AG09309 (cell line): ENCODE measurements at places on chromosomes 16 and 17.

GRCh38 chr17:2138761-2139160 is 83.9 kb downstream of the HIC1 start:
- no peak for DNase-seq

- no peak for DNase-seq
Observed at GRCh38 chr17:77596491-77597417, 361.7 kb upstream of the TNRC6C start.

GRCh38 chr16:54080524-54081008 is 206.0 kb downstream of the IRX3 start:
- DNase-seq: peak; percentile 97

DNA sequence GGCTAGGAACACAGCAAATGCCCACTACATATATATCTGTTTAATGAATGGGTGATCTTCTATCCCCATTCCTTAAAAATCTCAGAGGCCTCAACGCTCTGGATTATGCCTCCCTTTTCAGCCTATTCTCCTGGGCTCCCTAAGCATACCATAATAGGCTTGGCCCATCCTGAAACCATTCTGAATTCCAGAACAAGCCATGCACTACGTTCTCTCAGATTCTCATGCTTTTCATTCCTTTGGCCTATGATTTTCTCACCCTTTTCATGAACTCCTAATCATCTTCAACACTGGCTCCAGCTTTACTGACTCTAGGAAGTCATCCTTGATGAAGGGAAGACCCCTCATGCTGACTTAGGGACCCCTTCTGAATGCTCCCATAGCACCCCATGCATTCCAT is 71.1 kb downstream of the RPGRIP1L start:
- DNase-seq: no peak

- DNase-seq: no peak
Observed at GRCh38 chr17:12918142-12918541, 99.7 kb downstream of the ELAC2 start.

DNA sequence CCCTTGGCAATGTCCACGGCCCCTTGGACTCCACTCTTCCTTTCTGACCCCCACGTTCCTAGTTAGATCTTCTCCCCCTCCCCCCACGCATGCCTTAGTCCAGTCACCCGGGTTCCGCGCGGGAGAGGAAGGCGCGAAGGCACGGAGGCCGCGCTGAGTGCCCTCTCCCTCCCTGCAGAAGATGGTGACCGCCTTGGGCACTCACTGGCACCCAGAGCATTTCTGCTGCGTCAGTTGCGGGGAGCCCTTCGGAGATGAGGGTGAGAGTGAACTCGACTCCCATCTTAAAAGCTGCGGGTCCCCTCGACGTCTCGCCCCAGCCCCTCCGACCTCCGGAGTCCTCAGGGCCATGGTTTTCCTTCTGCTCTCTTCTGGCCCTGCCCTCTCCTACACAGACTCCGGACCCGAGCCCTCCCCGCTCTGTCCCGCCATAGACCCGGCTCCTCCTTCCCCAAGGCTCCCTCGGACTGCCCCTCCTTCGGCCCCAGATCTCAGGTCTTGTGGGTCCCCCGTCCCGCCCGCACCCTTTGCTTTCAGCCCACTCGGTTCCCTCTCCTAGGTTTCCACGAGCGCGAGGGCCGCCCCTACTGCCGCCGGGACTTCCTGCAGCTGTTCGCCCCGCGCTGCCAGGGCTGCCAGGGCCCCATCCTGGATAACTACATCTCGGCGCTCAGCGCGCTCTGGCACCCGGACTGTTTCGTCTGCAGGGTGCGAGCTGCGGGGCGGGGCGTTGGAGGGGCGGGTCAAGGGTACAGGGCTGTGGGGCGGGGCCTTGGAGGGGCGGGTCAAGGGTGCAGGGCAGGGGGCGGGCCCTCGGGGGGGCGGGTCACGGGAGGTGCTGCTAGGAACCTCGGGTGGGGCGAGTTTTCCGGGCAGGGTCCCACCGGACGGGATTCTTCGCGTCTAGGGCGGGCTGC is 4.6 kb downstream of the TGFB1I1 start:
- DNase-seq: no peak

DNA sequence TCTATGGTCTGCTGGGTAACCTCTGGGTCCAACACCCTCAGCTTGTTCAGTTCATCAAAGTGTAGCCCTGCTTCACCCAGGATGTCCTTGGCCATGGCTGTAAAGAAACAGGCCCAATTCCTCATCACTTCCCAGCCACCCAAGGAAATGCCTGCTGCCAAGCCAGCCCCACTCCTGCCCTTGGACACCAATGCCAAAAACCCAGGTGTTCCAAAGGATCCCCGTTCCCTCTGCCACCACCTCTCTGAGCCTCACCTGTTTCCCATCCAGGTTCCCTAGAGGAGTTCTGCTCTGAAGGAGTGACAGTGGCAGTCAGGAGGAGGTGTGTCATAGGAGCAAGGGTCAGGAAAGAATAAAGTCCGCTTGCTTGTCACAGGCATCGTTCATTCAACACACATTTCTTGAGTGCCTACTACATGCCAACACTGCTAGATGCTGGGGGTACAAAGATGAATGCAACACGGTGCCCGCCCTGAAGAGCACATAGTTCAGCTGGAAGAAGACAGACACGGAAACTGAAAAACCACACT is 3.3 kb downstream of the IFT20 start:
- DNase-seq: no peak

GRCh38 chr17:45974916-45975630 is 24.0 kb upstream of the STH start:
- DNase-seq: no peak

DNA sequence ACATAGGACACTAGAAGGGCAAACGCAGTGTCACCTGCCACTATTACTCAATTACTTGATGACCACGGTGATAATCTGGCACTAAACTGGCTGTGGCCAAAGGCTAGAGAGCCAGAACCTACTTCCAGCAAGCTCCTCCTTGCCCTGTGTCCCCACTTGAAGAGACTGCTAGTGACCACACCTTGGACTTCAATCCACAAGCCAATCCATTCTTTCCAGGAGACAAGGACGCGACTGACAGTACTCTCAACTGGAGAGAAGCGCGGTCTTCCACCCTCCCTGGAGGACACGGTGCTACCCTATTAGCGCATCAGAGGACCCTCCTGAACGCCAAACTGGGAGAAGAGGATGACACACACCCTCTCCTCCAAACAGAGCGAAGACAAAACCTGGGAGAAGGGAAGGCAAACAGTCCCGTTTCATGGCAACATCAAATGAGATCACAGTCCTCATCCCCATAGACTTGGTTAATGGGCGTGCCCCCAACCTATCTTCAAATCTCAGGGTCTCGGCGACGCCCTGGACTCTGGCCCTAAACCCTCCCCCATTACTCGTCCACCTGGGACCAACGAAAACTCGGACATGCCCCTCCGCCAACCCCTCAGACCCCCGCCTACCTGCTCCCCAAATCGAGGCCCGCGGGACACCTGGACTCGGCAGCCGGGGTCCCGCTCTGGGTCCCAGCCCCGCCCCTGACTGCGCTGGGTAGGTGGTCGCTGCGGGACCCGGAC is 508 bp downstream of the FLCN start:
- no peak for DNase-seq

GRCh38 chr16:68599586-68599985 is 45.5 kb upstream of the CDH3 start:
- no peak for DNase-seq

GRCh38 chr16:85153046-85153445 is 40.8 kb upstream of the CIBAR2 start:
- no peak for DNase-seq

- DNase-seq: no peak
Observed at GRCh38 chr16:76081967-76082366, 195.2 kb upstream of the CNTNAP4 start.

GRCh38 chr17:42891539-42892152 is 9.0 kb upstream of the G6PC1 start:
- DNase-seq: no peak

DNA sequence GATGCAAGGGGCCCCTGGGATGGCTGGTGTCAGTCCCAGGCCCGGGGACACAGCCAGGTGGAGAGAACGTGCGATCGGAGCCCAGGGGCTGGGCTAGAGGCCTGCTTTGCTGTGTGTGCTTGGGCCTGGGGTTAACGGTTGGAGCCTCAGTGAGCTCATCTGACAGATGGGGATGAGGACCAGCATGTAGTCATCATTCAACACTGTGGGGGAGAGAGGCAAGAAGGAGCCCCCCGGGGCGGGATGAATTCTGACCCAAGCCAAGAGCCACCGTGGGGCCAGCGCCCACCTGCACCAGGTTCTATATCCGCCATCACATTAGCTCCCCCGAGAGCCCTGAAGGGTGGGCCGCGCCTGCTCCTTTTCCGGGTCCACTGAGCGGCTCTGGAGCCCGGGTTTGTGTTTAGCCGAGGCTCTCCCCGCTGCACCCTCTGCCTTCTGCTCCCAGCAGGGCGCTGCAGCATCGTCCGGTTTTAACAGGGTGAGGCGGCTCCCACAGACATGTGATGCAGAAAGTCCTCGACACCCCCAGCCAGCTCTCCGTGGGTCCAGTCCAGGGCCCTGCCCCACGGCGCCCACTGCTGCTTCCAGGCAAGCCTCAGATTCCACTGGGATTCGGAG is 365.7 kb downstream of the SEC14L1 start:
- no peak for DNase-seq

DNA sequence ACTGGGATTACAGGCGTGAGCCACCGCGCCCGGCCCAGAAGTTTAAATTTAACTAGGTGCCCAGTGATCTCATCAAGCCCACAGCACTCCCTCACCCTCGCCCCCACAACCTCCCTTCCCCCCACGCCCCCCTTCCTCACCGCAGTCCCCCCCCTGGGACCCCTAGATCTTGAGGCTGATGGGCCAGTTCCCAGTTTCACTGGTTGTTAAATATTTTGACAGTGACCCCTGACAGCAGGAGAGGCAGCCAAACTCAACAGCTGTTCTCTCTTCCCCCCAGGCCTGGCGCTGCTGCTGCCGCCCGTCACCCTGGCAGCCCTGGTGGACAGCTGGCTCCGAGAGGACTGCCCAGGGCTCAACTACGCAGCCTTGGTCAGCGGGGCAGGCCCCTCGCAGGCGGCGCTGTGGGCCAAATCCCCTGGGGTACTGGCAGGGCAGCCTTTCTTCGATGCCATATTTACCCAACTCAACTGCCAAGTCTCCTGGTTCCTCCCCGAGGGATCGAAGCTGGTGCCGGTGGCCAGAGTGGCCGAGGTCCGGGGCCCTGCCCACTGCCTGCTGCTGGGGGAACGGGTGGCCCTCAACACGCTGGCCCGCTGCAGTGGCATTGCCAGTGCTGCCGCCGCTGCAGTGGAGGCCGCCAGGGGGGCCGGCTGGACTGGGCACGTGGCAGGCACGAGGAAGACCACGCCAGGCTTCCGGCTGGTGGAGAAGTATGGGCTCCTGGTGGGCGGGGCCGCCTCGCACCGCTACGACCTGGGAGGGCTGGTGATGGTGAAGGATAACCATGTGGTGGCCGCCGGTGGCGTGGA is 15.6 kb downstream of the QPRT start:
- DNase-seq: no peak

- DNase-seq: peak; percentile 77
Observed at GRCh38 chr17:869567-870525, 87.7 kb downstream of the MRM3 start.

GRCh38 chr16:89855986-89856385 is 17.4 kb upstream of the TCF25 start:
- DNase-seq: no peak

- DNase-seq: no peak
Observed at GRCh38 chr17:50100480-50100883, 5.3 kb downstream of the PDK2 start.

- no peak for DNase-seq
Observed at GRCh38 chr16:84356176-84356575, 12.2 kb upstream of the ATP2C2 start.

DNA sequence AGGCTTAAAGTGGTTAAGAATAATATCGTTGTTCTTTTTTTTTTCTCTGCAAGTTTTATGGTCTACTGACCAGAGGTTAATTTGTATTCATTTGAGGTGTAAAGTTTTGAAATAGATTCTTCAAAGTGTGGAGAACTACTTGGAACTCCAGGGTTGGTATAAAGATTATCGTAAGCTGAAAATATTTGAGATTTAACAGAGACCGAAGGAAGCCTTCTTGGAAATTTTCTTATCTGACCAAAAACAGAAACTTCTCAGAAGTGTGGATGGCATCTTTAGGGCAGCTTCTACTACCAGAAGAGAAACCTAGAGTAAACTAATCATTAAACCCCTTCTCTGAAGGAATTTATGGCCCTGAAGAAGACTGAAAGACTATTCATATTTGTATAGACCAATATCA is 206.8 kb upstream of the MON1B start:
- DNase-seq: no peak

DNA sequence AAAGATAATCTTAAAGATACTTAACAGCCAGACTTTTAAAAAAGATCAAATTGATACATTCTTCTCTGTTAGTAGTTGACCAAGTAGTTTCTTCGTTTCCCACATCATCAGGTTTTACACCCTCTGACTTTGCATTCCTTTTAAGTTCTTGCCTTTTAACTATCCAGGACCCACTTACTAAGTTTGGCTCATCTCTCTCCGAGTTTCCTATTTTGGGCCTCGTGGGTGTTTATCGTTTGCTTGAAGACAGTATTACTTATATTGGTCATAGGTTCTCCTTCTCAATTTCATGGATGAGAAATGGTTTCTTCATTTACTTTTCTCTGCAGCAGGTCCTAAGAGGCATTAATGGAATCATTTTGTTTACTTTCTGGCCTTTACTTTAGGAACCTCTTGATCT is 43.2 kb downstream of the RPA1 start:
- no peak for DNase-seq

GRCh38 chr17:77207689-77208216 is 67.0 kb downstream of the SEC14L1 start:
- no peak for DNase-seq

GRCh38 chr16:69451166-69451565 is 26.7 kb downstream of the CYB5B start:
- DNase-seq: no peak
